ENCODE measurements at places on chromosomes 1 and 21. TPM values are rescaled to one million over a fixed set of nuclear protein-coding genes. Genes with fewer than 3 reads are reported as not detected.

The NPPA gene
- not detected for total RNA-seq

The RHBDL2 gene
- total RNA-seq: not detected

The DNAJC28 gene
- 0.91 TPM for total RNA-seq

The FMO1 gene
- total RNA-seq: not detected

The GPR37L1 gene
- total RNA-seq: not detected

The AXDND1 gene
- 1.1 TPM for total RNA-seq

The NID1 gene
- total RNA-seq: not detected

DNA sequence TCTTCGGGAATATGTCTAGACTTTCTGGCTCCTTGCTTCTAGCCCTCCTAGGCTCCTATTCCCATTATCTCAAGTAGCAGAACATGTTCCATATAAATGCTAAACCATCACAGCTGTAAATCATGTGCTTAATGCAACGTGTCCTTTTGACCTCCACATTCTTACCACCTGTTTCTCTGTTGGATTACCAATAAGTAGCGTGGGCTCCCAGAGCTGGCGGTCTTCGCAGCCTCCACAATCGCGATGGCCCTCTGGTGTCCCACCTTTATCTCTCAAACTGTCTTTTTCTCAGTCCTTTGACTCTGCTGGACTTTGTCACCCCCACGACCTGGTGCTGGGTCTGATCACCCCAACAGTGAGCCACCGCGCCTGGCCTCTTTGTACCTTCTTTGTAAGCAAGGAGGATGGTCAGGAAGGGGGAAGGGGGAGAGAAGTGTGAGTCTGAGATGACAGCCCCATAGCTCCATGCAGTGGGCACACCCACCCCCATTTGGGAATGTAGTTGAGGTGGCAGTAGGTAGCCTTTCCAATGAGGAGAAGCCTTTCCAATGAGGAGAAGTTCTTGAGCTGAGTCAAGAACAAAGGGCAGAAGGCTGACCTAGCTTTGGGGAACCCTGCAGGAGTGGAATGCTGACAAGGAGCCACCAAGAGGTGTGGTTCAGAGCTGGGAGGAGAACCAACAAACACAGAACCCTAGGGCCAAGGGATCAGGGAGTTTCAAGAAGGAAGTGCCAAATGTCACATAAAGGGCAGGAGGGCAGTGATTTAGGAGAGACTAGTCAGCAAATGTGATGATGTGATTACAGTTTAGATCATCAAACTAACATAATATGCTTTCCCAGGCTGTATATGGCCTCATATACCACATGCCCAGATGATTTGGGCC, 14.2 kb downstream of the TRAF5 start:
- DNase-seq: no peak

DNA sequence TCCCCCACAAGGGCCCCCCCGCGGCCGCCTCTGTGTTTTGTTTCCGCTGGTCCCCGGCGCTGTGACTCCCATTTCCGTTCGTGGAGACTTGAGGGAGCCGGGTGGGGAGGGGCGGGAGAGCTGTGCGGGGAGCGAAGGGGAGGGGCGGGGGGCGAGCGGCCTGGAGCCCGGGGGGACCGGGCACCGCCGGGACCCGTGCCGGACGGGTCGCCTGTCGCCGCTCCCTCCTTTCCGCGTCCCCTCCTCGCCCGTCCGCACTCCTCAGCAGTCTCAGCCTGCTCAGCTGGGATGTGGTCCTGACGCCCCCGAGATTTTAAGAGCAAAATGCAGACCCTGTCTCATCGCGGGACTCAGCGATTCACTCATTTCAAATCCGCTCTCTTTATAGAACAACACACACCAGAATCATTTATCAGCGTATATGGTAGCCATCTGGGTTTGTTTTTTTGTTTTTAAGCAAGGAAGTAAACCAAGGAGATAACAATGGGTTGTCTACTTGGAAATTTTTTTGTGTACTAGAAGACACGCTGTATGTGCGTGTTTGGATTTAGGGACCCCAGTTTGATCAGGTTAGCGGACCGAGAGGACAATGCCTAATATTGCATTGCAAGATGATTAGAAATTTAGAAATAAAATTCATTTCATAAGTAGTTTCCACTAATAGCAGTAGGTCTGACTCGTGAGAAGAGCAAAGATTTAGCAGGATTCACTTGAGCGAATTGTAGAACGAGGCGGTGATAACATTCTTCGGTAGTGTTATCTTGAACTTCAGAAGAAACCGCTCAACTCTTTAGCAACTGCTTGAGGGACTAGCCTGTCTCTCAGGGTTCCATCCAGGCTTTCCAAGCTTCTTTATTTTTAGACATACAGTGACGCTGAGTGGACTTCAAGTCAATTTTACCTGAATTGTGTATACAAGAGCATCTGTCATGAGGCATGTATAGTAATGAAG, 1.1 kb downstream of the GABPA start:
- no peak for DNase-seq

GRCh38 chr1:157652859-157653493, 47.6 kb downstream of the FCRL3 start:
- no peak for DNase-seq

DNA sequence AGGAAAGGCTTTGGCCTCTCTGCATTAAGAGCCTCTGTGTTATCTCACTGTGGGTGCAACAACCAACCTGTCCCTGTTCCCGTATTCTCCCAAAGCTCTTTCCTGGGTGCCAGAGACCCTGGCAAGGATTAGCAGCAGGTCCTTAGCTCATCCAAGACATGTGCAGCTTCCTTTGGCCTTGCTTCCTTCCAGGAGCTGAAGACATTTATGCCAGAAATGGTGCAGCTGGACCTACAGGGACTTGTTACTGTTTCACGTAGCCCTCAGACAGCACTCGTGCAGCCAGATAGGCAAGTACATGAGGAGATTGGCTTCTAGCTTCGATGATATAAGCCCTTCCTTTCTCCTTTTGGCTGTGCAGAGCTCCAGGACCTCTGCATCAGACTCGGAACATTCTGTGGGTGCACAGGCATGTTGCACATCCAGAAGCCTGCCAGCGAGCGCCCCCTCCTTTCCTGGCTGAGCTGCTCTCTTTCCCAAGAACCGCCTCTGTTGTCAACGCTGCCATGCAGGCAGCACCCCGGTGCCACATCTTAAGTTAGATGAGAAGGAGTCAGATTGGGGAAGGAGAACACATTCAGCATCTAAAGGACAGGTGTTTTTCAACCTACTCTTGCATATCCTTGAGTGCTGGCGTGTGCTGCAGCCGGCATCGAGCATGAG, 284.5 kb upstream of the PLXNA2 start:
- DNase-seq: no peak

- no peak for DNase-seq
These were observed 72.4 kb upstream of the IFNAR2 start for GRCh38 chr21:33157303-33157702.

GRCh38 chr1:153536671-153537375, 1.0 kb upstream of the S100A6 start:
- no peak for DNase-seq

DNA sequence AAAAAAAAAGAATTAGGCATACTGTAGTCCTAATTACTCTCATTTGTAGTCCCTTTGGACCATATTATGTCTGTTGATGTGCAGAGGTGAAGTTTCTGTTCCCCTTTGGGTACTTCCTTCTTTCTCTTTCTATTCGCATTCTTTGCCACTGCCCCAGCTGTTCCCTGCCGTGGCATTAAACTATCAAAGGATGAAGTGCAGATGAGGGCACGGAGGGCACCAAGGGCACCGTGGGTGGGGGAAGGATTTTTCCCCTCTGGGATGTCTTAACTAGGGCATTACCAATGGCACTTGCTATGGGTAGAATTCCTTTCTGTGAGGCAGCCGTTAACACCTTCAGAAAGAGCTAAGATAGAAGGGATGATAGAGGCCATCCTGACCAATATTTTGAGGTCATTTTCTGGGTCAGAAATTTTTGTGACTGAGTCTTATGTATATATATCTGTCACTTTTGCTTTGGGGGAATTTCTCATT, 4.9 kb upstream of the MAPKAPK2 start:
- no peak for DNase-seq

DNA sequence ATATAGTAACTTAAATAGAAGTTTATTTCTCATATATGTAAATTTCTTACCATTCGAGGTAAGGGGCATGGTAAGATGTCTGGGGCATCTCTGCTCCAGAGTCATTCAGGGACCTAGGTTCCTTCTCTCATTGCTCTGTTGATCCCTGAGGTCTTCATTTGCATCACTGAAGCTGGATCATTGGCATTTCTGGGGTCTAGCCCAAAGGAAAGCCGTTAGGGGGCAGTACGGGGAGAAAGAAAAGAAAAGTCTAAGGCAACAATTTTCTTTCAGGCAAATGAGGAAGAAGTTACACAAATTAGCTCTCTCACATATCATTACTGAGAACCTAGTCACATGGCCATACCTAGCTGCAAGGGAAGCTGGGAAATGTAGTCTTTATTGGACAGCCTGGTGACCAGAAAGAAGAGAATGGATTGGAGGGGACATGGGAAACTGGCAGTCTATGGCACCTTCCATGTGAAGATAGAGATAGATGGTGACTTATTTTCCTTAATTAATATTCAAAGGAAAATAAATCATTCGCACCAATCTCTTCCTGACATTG, 10.2 kb upstream of the SUSD4 start:
- DNase-seq: no peak

DNA sequence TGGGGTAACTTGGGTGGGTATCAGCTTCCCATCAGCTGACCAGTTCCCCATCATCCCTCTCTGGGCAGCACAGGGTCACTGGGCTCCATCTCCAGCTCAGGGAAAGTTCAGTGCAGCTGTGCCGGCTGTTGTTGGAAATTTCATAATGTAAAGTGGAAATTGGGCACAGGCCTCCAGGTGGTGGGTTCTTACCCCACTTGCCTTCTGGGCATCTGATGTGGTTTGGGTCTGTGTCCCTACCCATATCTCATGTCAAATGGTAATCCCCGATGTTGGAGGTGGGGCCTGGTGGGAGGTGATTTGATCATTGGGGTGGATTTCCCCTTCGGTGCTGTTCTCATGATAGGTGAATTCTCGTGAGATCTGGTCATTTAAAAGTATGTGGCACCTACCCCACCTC, 59.7 kb upstream of the PSEN2 start:
- no peak for DNase-seq

DNA sequence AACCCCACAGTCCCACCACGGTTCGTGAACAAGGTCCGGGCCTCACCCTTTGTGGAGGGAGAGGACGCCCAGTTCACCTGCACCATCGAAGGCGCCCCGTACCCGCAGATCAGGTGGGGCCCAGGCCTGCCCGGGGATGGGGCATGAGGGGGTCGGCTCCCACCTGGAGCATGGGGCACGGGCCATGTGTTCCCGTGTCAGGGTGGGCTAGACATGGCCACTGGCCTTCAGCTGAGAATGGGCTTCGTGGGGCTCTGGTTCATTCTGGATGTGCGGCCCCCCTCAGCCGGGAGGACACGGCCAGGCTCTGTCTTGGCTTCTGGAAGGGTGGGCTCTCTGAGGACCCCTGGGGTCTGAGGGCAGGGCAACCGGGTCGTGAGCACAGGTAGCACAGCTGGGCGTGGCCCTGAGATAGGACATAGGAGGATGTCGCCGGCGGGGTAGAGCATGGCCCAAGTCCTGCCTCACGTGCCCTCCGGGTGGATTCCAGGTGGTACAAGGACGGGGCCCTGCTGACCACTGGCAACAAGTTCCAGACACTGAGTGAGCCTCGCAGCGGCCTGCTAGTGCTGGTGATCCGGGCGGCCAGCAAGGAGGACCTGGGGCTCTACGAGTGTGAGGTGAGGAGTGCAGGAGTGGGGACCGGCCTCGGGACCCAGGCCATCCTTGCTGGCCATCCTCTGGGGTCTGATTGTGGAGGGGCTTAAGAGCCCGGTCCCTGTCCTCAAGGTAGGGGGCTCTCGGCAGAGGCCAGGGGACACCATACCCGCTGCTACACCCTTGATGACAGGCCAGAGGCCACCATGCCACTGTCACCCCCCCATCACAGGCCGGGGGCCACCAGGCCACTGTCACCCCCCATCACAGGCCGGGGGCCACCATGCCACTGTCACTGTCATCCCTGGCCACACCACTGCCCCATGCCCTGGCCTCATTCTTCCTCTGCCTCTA, 55.5 kb downstream of the TRIM11 start:
- DNase-seq: peak; percentile 50

DNA sequence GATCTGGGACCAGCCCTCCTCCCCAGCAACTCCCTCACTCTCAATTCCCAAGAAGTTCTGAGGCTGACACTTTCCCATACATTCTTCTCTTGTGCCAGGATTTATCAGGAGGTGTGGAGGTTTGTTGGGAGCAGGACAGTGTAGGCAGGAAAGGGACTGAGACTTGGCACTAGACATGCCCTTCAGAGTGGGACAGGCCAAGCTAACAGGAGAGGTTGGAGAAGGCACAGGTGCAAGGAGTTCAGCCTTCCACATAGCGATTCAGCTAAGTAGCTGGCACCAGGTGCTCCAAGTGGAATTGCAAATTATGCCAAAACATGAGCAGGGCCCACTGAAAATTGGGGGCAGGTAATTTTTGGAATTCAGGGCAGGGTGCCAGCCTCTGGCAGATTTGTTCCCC, 83.0 kb upstream of the DUSP10 start:
- DNase-seq: no peak

DNA sequence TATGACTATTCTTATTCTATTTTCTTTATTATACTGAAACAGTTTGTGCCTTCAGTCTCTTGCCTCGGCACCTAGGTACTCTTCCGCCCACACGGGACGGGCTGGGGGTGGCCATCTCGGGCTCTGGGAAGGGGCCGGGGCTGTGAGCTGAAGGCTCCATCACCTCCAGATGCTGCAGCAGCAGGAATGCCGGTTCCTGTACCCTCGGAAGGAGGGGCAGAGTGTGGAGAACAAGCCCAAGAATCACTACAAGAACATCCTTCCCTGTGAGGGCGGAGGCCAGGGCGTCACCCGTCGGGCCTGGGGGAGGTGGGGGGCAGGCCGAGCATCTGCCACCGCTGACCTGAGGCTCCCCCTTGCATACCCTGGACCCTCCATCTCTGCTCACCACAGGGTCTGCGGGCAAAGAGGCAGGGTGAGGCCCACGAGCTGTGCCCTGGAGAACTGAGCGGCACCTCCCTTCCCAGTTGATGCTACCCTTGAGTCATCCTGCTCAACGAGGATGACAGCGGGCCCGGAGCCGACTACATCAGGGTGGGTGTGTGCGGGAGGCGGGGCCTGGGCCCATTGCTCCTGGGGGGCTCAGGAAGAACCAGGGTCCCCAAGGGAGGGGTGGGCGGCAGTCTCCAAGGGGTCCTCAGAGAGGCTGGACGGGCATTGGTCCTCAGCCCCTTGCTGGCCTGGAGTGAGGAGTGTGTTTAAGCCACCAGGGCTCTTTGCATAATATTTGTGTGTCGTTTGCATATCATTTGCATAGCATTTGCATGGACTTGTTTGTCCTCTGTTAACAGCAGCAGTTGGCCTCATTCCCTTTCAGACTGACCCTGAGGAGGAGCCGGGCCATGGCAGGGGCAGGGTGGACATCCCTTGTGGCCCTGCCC, 7.5 kb downstream of the RNF223 start:
- no peak for DNase-seq

GRCh38 chr1:19793360-19794046, 6.2 kb downstream of the TMCO4 start:
- no peak for DNase-seq

Data from activated naive CD4-positive, alpha-beta T cell treated with anti-CD3 and anti-CD28 coated beads, Interleukin-2, amount 50 U/mL, for 72 hours (primary cell).